ENCODE measurements at places on chromosomes 1 and 21.

- DNase-seq, result peak; percentile 34
Measured at GRCh38 chr1:25579292-25580252, 36.2 kb downstream of the LDLRAP1 start.

DNA sequence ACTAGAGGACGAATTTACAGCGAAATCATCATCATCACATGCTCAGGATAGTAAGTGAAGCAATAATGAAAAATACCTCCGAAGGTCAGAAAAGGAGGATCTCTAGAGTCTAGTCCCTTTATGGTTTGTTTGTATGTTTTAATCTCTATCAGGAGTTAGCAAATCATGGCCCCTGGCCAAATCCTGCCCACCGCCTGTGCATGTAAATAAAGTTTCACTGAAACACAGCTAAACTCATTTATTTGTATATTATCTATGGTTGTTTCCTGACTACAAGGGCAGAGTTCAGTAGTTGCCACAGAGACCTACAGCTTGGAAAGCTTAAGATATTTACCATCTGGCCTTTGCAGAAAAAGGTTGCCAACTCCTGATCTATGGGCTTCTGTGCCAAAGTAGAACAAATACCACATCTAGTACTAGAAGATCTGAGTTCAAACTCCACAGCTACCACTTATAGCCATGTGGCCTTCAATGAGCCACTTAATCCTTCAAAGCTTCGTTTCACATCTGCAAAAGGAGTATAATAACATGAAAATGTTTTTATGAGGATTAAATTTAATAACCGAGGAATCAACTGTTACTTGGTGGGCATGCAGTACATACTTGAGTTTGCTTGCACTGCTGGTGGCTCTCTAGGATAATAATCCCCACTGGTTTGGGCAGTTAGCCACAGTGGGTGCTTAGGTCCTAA, 94.0 kb upstream of the KIF26B start:
- no peak for DNase-seq

DNA sequence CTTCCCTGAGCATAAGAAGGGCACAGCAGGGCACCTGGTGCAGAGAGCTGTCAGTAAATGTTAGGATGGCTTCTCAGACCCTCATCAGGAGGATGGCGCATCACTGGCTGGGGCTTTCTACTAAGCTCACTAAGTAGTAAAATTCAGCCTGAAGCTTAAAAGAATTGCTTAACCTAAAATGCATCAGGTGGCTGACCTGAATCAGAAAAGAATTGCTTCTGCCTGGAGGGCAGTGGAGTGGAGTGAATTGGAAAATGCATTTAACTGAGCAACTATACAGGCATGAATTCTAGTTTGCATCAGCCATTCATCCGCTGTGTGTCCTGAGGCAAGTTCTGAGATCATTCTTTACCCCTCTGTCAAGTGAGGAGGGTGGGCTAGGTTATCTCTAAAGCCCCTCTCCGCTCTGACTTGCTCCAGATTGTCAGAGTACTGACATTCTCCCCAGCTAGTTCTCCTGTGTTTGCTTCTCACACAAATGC, 142.0 kb upstream of the CD34 start:
- DNase-seq, result no peak

- no peak for DNase-seq
Measured at GRCh38 chr21:33268393-33268736, 2.2 kb downstream of the IL10RB start.

DNA sequence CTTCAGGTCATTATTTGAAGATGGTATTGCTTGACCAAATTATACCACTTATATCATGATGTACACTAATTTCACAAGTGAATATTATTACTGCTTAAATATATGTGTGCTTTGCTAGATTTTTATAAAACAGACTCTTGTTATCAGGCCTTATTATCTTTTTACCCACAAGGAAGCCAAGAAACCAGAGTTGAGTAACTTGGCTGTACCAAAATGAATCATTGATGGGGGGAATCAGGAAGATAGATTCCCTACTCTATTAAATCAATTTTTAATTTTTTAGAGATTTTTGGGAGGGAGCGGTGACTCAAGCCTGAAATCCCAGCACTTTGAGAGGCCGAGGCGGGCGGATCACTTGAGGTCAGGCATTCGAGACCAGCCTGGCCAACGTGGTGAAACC, 16.0 kb upstream of the SCCPDH start:
- no peak for DNase-seq

DNA sequence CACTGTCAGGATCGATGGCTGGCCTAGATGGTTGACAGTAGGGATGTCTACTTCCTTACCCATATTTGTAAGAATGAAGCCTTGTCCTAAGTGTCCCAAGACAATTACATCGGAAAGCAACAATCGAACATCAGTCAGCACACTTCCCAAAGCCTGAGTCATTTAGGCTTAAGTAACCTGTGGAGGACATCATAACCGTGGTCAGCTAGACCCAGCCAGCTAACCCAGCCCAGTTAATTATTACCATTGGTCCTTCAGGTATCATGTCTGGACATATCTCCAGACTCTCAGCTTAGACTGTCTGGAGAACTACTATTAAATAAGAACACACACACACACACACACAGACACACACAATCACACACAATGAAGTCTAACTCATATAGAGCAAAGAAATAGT, 264.7 kb downstream of the TRABD2B start:
- DNase-seq, result no peak

GRCh38 chr1:111197598-111198284, 2.7 kb downstream of the DENND2D start:
- DNase-seq, result peak; percentile 88

DNA sequence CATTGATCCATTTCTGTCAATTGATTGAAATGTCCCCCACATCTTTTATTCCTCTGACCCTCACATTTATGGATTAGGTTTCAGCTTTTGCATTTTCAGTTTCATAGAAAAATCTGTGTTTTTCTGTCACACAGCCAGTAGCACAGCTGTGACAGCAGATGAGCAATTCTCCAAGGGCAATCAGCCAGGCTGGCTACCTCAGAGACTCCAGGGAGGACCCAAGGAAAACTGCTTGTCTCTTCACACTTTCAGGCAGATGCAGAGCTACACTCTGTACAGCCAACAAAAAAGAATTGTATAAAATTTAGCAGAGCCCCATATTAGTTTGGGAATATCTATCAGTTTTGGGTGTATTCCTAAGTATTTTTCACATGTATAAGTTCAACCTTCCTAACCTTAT, 257.2 kb downstream of the LRRC7 start:
- DNase-seq, result no peak

GRCh38 chr1:54459726-54460191, 53.6 kb upstream of the SSBP3 start:
- peak; percentile 34 for DNase-seq

DNA sequence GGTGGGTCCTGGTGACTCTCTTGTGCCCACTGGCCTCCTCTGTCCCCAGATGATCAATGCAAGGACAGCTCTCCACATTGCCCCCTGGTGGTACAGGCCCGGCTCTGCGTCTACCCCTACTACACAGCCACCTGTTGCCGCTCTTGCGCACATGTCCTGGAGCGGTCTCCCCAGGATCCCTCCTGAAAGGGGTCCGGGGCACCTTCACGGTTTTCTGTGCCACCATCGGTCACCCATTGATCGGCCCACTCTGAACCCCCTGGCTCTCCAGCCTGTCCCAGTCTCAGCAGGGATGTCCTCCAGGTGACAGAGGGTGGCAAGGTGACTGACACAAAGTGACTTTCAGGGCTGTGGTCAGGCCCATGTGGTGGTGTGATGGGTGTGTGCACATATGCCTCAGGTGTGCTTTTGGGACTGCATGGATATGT, 10.8 kb downstream of the ADAMTSL4 start:
- peak; percentile 93 for DNase-seq

DNA sequence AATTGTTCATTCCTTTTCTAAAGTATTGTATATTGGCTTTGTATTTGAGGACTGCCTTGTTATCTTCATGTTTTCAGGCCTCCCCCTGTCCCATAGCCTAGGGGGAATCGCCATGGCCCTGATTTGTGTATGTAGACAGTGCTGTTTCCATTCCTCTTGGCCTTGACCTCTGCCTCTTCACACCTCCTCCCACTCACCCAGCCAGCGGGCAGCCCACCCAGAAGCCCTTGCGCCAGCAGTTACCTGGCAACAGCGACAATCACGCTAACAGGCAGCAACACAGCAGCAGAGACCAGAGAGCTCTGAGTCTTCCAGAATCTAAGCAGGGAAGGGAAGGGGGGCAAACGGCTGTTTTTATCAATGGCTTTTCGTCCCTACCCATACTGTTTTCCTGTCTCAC, 50.0 kb upstream of the NPL start:
- no peak for DNase-seq

GRCh38 chr1:23118957-23119792, 49.5 kb downstream of the LUZP1 start:
- no peak for DNase-seq

- peak; percentile 68 for DNase-seq
Measured at GRCh38 chr21:44987301-44987885, 47.6 kb downstream of the SLX9 start.

GRCh38 chr1:116990612-116991151, 10.9 kb upstream of the CD101 start:
- no peak for DNase-seq

DNA sequence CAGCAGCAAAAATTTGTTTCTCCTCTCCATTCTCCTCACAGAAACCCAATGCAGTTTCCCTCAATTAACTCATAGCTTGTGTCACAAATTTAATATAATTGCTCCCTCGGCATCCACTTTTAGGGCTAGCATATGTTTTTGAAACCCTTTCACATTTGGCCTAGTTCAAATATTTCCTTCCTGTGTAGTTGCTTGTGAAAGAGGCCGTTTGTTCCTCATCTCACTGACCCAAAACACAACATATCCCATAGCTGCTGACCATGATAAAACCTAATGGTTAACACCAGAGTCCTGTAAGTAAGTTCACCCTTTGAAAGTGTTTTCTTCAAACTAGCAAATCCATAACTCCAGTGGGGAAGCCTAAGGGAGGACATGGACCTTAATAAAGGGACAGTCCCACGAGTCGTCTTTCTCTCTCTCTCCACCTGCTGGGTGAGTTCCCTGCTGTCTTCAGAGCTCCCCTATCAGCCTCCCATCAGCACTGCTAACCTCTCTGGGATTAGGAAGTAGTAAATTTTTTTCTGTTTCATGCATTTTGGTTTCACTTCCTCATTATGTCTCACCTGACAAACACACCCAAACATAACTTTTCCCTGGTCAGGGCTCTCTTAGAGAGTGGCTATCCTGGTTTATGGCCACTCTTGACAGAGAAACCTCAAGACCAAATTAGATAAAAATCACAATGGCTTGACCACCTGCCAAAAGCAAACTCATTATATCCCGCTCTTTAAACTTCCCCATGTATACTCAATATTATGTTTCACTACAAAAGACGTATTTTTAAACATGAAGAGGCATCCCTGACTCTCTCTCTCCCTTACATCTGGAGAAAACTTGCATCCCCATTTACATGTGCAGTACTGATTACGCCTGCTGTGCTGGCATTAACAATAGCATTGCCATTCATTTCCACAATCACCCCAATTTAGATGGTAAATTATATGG, 177.7 kb upstream of the HP1BP3 start:
- DNase-seq, result no peak

DNA sequence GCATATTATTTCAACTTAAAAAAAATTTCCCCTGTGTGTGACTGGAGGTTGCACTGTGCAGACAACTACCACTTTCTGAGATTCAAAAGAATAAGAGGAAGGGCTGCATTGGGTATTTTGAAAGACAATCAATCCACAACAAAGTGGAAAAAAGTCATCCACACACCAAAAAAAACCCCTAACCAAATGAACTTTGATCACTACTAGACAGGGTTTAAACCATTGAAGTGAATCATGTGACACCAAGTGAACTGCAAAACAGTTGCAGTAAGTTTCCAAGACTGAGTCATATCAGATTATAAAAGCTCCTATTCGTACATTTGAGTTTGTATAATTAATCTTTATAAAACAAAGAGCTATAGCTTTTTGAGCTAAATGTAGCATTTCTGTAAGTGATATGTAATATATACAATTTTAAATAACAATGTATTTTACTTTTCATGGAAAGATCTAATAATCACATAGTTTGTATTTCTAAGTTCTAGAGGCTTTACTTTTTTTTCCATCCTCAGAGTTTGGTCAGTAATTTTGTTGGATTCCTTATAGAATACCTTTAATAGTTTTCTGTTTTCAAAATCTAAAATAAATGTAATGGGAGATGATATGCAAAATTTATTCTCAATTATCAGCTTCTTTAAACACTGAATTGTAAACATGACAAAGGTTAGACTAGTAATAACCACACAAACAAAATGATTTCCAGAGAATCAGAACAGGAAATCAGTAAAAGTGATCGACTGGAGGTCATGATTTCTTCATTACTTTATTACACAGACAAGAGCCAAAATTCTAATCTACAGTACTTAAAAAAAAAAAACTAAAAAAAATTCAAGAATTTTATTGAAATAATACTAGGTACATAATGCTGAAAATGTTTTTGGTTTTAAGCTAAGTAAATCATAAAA, 50.5 kb upstream of the GFI1 start:
- DNase-seq, result no peak

DNA sequence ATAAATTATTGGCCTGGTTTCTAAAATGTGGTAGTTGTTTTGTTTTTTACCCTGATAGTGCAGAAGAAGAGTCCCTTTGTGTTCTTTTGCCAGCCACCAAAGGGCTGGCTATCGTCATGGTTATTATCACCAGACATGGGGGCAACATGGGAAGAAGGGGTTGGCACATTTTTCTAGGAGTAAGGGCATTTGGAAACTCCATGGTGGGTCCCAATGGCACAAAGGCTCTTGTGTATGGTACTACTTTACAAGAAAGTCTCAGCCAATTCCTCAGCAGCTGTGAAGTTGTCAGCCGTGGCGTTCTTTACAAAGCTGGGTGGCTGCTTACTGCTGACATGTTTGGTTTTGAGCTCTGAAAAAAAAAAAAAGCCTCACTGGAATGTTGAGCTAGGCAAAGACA, 330.4 kb upstream of the ESRRG start:
- DNase-seq, result no peak

DNA sequence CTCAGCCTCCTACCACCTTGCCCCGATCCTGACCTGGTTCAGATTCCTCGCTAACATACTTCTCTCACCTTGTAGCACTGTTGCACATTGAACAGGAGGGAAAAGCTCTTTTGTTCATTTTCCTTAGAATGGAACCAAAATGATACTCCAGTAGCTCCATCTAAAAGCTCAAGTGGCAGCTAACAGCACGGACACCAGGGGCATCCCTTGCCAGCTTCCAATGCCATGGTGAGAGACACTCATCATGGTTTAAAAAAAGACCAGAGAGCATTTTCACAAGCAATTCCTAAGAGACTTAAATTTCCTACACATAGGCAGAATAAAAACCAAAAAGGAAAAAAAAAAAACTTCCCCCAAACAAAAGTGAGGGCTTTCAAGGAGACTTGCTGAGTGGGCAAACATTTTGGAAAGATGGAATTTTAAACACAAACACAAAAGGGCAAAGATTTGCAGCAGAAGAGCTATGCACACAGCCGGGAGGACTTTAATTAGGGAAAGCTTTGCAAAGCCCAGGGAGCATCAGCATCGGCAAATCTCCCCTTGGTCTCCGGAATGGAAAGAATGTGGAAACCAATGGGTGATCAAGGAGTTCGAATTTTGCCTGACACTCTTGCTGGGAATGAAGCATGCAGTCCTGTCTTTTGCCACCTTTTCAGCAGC, 84.3 kb downstream of the CAPZB start:
- DNase-seq, result no peak
